ENCODE measurements at places on chromosomes 5 and 9.

DNA sequence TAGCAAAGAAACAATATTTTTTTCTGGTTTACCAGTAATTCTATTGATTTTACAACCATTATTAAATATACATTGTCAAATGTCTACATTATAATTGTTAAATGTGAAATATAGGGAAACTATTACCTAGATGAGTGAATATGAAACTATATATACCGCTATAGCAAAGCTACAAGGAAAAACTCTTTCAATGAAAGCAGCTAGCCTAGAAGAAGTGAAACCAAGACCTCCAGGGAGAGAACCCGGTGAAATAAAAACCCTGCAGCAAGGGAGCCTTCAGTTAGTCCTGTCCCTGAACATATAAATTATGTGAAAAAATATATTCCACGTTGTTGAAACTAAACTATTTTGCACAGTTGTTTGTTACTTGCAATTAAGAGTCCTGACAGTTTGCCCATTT is 913.1 kb downstream of the EFNA5 start:
- no peak for DNase-seq

- no peak for DNase-seq
Measured at GRCh38 chr5:90353254-90353653, 56.3 kb downstream of the CETN3 start.

DNA sequence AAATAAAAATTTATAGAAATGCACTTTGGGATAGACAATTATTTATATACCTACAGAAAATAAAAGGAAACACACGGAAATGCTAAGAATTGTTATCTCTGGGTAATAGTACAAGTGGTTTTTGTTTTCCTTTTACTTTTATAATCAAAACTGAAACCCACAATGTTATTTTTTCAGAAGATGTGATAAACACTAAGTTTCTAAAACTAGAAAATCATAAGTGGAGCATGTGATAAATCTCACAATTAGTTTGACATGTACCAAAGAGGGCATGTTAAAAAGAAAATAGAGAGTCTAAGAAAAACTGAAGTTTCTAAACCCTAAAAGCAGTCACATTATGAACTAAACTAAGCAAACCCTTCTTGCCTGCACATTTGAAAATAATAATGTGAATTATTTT is 61.1 kb downstream of the OXCT1 start:
- DNase-seq, result no peak

GRCh38 chr5:133325864-133326263 is 274.1 kb downstream of the HSPA4 start:
- no peak for DNase-seq

GRCh38 chr5:912280-913091 is 19.8 kb downstream of the TRIP13 start:
- DNase-seq, result peak; percentile 52

DNA sequence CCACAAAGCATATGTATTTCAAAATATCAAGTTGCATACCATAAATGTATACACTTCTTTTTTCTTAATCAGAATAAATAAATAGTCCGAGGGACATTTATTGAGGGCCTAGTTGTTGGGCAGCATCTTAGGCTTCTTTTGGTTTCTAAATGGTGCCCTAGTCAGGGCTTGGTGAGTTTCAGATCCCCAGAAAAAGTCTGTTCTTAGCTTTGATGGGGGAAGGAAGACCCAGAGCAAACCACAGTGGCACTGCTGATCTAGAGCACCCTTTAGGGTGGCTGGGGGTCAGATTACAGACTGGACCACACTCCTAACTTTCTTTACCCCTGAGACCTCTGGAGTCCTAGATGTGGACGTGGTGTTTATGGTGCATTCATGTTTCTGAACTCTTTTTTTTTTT is 97.8 kb downstream of the C9orf152 start:
- no peak for DNase-seq

DNA sequence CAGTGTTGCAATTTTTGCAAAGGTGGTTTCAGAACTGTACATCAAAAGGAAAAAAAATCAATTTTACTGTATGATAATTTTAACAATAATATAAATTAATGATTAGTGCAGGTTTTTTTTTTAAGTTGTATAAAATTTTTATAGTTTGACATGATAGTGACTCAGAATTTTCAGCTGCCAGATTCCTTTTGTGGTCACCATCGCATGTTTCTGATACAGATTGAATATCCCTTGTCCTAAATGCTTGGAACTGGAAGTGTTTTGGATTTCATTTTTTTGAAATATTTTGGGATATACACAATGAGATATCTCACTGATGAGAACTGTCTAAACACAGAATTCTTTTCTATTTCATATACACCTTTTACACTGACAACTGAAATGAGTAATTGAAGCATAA is 361.3 kb downstream of the RAB3C start:
- no peak for DNase-seq

GRCh38 chr9:27367175-27367798 is 70.3 kb upstream of the EQTN start:
- no peak for DNase-seq

DNA sequence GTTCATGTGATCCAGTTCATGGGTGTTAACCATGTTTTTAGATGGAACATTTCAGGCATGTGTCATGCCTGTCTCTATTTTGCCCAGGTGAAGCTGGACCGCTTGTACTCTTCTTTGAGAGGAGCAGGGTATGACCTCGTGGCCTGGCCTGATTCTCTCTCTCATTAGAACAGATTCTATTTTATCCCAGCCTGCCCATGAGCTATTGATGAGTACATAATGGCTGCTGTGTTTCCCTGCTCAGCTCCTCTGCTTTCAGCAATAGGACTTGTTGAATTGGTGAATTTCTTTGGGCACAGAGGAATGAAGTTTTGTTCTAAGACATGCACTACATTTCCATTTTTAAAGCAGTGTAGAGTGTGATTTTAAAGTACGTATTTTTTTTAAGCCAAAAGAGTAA is 86.2 kb downstream of the HACD4 start:
- DNase-seq, result no peak

DNA sequence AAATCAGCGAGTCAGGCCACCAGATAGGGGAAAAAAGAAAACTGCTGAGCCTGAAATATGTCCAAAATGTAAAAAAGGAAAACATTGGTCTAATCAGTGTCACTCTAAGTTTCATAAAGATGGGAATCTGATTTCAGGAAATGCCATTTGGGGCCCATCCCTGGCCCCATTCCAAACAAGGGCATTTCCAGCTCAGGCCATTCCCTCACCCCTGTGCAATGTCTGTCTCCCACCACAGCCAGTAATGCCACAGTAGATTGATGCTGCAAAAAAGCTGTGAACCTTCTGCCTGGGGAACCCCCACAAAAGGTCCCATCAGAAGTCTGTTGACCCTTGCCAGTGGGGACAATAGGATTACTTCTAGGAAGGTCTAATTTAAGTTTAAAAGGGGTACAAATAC is 199.6 kb downstream of the YTHDC2 start:
- DNase-seq, result no peak

DNA sequence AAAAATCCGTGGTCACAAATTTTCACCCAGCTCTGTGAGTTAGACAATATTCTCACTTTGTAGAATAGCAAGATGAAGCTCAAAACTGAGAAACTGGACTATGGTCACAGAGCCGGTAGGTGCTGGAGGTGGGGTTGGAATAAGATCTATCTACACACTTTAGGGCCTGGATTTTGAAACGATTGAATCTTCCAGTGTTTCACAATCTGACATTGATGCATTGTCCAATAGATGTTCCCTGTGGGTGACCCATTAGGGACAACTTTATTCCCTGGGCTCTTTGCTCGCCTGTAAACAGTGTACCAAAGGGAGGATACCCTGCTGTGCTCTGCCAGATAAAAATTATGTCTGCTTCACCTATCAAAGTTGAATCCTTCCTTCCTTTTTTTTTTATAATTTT is 145.4 kb upstream of the MPDZ start:
- no peak for DNase-seq

DNA sequence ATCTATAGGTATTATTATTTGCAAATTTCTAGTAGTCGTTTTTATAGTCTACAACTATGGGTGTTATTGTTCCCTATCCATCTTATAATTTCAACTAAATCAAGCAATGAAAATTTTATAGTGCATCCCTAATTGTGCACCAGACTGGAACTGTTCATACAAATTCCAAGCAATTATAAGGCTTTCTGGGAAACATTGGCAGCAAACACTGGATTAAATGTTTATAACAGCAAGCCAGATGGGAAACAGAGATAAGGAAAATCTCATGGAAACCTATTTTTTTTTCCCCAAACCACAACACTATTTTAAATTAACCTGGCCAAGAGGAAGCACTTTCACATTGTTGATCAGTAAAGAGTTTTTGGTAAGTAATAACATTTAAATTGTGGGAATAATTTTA is 524.3 kb downstream of the RASEF start:
- DNase-seq, result no peak

- DNase-seq, result no peak
Measured at GRCh38 chr5:127022846-127023245, 7.5 kb downstream of the MARCHF3 start.

DNA sequence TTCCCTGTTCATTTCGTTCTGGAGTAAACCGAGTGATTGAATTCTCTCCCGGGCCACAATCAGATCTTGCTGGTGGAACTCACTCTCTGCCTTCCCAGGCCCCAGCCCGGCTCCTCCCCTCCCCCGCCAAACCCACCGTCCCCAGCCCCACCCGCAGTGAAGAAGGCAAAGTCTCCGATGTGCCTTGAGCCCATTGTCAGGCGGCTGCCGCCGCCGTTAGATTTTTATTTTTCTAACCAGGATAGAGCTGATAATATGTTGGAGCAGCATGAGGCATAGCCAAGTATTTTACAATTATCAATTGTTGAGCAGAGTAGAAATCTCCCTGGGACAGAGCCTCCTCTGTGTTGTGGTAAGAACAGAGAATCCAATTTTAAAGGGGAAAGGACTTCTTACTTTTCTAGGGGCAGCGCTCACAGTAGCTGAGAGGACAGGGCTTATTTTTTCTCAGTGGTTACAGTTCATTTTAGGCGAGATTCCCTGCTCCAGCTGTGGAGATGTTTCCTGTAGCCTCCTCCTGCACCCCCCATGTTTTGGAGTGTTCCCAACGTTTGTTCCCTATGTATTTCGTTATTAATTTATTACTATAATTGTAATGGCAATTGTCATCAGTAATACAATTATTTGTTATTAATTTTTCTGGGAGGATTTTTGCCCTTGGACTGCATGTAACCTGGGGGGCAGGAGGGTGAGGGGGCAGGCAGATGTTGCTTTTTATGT is 1.3 kb downstream of the PSAT1 start:
- DNase-seq, result no peak

GRCh38 chr5:95995962-95996489 is 34.4 kb upstream of the ELL2 start:
- no peak for DNase-seq

DNA sequence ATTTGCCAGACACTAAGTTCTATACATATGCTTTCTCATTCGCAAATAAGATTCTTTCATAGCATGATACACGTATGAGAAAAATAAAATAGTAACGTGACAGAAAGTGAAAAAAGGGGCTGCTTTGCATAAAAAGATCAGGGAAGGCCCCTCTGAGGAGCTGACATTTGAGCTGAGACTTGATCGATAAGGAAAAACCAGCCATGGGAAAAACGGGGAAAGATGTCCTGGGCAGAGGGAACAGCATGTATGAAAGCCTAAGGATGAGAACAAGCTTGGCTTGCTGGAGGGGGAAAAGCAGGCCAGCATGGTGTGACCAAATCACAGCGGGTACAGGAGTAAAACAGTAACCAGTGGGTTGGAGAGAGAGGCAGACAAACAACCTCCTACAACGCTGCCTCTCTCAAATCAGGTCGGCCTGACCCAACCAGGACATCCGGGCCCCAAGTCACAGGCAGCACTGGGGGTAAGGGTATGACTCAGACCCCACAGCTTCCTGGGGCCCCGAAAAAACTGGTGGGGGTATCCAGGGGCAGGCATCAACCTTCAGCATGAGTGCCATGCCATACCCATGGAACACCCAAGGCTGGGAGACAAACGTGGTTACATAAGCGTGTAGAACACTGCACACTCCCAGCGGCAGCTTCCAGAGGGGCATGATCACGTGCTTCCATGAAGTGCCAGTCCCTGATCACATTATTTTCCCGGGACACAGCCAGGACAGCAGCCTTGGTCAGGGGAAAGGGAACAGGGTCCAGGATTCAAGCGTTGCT is 2.2 kb downstream of the TNIP1 start:
- peak; percentile 54 for DNase-seq

- no peak for DNase-seq
Measured at GRCh38 chr5:19891658-19892057, 96.3 kb downstream of the CDH18 start.

DNA sequence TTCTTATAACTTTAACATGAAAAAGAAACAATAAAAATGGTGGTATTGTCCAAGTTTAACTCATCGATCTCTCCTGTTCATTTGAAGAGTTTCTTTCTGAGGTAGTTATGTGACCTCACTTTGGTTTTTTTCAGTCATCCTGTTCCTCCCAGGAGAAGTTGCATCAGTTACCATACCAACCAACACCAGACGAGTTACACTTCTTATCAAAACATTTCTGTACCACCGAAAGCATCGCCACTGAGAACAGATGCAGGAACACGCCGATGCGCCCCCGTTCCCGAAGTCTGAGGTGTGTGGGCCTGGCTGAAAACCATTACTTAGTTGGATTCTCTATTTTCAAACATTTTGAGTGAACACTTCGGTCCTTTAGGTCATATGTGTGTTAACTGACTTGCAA is 96.3 kb downstream of the CD180 start:
- DNase-seq, result no peak

DNA sequence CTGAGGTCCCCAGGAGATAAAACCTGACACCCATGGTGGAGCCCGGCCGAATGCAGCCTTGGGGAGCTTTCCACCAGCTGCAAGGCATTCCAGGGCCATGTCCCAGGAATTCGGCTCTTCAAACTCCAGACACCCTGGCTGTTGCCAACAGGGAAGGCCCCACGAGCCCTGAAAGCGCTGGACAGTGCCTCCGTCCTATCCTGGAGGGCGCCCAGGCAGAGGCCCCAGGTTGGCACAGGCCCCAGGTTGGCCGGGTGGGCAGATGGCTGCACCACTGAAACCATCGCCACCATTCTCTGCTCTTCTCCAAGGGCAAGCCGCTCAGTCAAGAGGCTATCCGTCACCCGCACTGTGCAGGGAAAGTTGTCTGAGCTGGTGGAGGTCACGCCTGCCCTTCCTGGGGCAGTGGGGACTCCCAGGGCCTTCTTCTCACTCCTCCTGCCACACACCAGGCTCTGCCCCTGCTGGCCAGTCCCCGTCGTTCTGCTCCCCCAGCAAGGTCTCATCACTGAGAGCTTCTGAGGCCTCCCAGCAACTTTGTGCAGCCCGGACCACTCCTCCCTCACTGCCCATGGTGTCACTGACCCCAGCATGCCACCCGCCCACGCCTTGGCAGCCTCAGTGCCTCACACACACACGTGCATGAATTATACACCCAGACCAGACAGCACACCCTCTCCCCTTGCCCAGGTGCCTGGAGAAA is 21.2 kb downstream of the SLC6A3 start:
- DNase-seq, result no peak

Measured in activated CD8-positive, alpha-beta memory T cell treated with anti-CD3 and anti-CD28 coated beads for 48 hours (primary cell).